ENCODE measurements at places on chromosomes 3 and 15.

DNA sequence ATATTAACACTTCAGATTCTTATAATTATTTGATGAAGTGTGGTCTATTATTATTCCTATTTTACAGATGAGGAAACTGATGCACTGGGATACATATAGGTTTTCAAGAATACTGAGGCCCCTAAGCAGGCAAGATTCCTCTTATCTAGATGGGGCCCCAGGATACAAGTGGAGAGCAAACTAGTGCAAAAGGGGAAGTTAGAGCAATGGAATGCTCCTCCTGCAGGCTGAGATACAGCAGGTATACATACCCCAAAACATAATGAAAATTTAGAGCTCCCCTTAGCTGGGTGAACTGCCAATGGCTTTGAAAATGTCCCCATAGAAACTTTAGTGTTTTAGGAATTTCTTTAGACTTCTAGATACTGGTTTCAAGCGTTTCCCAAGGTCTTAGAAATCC, 247.1 kb downstream of the CHST2 start:
- DNase-seq: no peak

DNA sequence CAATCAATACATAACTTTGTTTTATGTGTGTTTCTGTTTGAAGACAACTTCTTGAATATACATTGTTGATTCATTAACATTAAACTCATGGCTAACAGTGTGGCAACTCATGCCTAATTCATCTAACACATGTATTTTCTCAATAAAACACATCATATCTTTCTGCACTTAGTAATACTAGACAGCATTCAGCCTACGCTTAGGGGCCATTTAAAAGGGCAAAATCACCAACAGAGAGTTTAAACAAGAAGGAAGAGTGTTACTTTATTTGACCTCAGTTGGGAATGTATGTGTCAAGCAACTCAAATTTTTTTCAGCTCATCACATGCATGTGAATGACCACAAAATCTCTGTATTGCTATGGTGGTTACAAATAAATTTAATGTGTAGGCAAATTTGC, 128.8 kb upstream of the AADACL2 start:
- DNase-seq: no peak

DNA sequence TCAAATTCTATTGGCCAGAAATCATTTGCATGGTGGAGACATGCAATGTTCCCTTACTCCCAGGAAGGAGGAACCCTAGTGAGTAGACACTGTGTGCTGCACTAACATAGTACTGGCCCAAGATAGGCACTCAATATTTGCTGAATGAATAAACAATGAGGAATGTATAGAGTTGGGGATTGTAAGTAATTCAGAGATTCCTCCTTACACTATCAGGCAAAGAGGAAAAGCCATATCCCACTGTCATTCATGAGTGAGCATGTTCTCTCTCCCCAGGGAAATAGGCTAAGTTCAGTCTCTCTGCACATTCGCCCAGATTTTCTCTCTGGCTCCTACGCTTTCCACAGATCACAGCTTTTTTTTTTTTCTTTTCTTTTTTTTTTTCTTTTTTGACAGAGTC, 154.9 kb upstream of the WNT5A start:
- no peak for DNase-seq

DNA sequence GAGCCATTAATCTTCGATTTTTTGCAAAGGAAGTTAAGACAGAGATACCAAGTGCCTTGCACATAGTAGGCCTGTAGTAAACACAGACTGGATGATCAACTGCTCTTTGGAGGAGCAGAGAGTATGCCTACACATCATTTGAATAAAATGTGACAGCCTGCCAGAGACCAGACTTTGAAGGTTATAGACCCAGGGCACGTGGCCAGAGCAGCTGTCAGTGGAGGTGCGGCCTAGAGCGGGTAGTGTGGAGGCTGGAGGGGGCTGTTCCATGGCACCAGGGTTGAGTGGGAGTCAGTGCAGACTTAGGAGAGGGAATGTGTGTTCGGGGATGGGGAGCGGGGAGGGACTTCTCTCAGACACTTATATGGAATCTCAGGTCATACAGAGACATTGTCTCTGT, 80.8 kb downstream of the SMAD3 start:
- DNase-seq: no peak

GRCh38 chr3:106268696-106269095, 399.9 kb upstream of the CBLB start:
- no peak for DNase-seq

- no peak for DNase-seq
These were observed 29.7 kb downstream of the EFCAB12 start for GRCh38 chr3:129398803-129399144.

DNA sequence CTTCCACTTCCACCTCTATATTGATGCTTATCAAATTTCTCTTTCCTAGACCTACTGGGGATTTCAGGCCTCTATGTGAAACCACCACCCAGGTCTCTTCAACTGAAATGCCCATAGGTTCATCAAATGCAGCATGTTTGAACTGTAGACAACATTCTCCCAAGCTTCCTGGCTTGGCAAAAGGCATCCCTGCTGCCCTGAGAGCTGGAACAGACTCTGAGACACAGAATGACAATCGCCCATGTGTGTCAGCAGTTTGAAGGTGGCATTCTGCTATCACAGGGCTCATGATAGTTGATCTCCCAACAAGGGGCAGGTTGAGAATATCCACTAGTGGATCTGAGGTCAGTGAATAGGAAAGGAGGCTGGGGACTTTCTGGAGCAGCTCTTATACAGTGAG, 200.7 kb downstream of the RPLP1 start:
- no peak for DNase-seq

DNA sequence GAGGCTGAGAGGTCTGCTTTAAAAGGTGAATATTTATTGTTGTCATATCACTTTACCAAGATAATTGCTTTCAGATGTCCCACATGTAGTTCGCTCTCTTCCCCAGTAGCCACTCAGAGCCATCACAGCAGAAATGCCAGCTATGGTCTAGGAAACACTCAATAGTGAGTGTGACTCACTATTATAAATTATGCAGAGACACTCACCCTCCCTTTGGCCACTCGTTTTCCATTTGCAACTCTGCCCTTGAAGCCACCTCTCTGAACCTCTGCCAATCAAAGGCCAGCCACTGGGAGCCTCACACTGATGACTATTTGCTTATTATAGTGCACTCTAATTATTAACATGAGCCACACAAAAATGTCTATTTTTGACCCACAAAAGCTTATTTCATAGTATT, 328.1 kb upstream of the ATP10A start:
- DNase-seq: no peak

DNA sequence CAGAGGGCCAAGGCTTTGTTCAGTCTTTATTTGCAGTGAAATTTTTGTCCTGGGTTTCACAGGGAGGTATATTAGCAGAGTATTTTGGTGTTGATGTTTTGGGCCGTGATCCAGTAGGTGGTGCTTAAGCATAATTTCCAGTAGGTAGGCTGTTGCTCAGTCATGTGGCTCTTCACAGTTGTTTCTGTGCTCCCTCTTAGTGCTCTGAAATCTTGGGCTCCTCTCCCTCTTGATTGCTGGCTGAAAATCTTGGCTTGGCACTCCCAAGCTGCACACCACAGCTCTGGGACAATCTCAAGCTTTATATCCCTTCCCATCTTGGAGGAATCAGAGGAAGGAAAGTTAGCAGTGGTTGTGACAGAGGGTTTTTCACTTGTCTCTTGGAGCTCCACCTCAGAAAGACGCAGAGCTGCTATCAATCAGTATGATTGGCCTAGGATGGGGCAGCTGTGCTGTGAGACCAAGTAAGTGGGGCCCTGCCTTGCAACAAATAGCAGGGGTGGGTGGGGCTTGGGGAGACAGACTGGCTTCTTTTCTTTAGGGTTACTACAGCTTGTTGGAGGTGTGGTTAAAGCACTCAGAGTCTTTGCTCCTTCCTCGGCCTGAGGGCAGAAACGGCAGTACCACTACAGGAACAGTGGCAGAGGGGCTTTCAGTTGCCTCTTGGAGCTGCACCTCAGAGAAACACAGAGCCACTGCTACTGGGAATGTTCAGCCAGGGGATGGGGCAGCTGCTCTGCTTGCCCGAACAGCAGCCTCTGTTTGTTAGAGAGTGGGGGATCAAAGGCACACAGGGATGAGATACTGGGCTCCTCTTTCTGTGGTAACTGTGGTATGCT, 627.0 kb downstream of the SI start:
- no peak for DNase-seq
